ENCODE measurements at places on chromosomes 12 and 14.

GRCh38 chr14:24032727-24033418 lies 18.9 kb upstream of the CARMIL3 start:
- ATAC-seq, result peak; percentile 58

GRCh38 chr14:88825503-88825902 lies 1.1 kb downstream of the TTC8 start:
- no peak for ATAC-seq

- ATAC-seq, result no peak
These were observed 66.0 kb downstream of the ANO4 start for GRCh38 chr12:100860611-100861010.

GRCh38 chr12:119791453-119791852 lies 85.7 kb downstream of the CIT start:
- ATAC-seq, result no peak

DNA sequence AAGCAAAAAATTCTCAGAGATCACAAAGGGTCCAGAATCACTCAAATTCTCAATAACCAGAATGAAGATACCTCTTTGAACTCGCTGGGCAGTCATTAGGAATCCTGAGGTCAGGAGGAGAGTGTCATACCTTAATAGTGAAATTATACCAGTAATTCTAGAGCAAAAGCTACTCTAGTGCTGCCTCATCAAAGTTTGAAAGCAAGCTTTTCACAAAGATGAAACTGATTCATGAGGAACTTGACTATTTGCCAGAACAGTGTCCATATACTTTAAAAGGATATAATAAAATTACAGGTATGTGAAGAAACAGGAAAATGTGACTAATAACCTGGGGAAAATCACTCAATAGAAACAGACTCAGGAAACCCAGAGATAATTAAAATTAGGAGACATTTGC lies 44.5 kb downstream of the EML5 start:
- peak; percentile 59 for ATAC-seq

GRCh38 chr12:93766796-93767523 lies 89.8 kb downstream of the CRADD start:
- peak; percentile 68 for ATAC-seq

GRCh38 chr14:74511966-74512830 lies 18.6 kb downstream of the ISCA2 start:
- ATAC-seq, result no peak

DNA sequence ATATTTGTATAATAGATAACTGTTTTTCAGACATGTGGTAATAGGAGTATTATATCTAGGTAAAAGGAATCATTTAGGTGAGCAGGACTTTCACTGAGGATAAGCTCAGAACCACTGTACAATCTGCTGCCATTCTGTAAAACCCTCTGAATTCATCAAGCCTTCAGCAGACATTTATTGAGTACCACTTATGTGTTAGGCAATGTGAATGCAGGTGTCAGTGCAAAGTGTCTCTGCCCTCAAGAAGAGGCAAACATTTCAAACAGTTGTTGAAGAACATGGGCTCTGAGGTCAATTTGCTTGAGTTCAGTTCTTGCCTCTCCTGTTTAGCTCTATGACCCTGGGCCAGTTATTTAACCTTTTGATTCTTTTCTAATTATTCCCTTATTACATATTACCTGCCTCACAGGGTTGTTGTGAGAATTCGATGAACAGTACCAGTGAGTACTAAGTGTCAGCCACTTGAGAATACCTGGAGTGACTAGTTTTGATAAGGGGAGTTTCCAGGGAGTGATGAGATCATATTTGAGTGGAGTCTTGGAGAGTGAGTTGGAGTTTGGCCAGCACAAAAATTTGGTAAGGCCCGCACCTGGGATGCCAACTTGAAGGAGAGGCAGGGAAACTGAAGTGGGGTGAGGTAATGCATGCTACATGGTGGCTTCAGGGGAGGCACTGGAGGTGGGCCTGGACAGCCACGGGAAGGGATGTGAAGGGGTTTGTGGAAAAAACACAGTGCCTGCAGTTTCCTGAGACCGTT lies 33.7 kb downstream of the RASSF8 start:
- ATAC-seq, result no peak

- ATAC-seq, result no peak
These were observed 98.0 kb downstream of the MYRFL start for GRCh38 chr12:69922999-69923398.

GRCh38 chr12:112705037-112705632 lies 86.4 kb upstream of the RPH3A start:
- no peak for ATAC-seq

- ATAC-seq, result peak; percentile 55
These were observed 11.6 kb upstream of the SMCO2 start for GRCh38 chr12:27434673-27435565.

DNA sequence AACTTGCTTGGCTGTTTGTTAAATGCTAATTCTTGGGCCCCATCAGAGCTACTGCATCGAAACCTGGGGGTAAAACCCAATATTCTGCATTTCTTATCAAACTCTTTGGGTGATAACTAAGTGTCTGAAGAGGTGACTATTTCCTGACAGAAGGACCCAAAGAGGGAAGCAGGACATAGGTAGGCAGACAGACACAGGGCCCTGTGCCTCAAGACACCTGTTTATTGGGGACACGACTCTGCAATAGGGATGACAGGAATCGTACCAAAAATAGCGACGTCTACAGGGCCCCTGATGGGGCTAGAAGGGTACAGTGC lies 8.6 kb downstream of the ZNF219 start:
- ATAC-seq, result no peak

DNA sequence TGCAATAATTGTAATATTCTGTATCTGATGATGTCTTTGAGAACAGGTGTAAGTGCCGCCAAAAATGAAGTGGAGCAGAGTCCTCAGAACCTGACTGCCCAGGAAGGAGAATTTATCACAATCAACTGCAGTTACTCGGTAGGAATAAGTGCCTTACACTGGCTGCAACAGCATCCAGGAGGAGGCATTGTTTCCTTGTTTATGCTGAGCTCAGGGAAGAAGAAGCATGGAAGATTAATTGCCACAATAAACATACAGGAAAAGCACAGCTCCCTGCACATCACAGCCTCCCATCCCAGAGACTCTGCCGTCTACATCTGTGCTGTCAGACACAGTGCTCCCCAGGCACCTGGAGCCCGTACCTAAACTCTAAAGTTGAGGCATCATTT lies 268.7 kb downstream of the DAD1 start:
- no peak for ATAC-seq

- ATAC-seq, result no peak
These were observed 151.9 kb downstream of the EMP1 start for GRCh38 chr12:13348464-13348863.

- ATAC-seq, result no peak
These were observed 85.4 kb downstream of the CHGA start for GRCh38 chr14:93008381-93008780.

GRCh38 chr14:104437703-104438102 lies 141.9 kb upstream of the C14orf180 start:
- ATAC-seq, result no peak

- ATAC-seq, result no peak
These were observed 24.5 kb downstream of the PRKAB1 start for GRCh38 chr12:119692410-119692809.

DNA sequence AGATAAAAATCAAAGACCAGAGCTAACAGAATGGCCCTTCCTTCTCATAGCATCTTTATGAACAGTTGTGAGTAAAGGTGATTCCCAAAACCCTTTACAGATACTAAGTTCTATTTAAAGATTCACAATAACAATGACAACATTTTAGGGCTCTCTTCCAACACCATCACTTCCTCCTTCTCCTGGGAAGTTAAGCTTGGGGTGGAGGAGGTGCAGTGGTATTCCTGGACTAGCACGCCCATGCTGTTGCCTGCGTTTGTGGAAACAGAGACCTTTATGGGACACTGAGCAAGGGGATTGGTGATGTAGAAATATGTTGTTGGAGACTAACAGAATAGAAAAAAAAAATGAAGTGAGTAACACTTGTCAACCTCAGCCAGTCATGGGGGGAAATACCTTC lies 22.5 kb downstream of the SYNE2 start:
- peak; percentile 53 for ATAC-seq

DNA sequence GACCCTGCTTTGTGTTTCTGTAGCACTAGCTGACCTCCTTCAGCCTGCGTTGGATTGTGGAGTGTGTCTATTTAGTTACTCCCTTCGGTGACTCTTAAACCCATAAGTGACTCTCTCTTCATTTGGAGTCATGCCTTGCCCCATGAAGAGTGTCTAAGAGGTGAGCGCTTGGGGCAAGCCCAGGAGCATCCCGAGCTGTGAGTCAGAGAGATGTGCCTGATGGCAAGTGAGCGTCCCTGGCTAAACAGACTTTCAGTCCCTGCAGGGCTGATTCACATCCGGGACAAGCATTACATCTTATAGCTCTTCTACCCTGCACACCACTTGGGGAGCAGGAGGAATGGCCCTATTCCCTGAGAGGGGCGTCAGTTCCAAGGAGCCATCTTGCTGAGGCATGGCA lies 24.3 kb upstream of the ATF1 start:
- peak; percentile 20 for ATAC-seq

DNA sequence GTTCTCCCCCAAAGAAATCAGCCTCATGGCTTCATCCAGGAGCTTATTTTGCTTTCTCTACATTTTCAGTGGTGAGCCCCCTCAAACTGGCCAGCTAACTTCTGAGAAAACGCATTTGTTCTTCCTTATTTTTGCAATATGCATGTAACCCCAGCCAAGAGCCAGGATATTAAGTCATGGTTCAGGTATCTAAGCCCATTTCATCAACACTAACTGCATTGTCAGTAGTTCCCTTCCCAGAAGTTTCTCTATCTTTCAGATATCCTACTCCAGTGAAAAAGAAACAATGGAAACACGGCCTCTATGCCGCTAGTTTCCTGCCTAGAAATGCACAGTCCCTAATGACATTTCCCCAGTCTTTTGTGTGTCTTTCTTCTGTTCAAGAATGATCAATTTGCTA lies 102.8 kb upstream of the RASSF8 start:
- ATAC-seq, result no peak

- peak; percentile 39 for ATAC-seq
These were observed 110.0 kb downstream of the CCDC60 start for GRCh38 chr12:119444462-119445044.
